ENCODE measurements at places on chromosomes 11 and 22.
A peak's percentile ranks its signal among the peaks of the same experiment; 100 is the strongest.

- DNase-seq: no peak
These were observed 3.8 kb downstream of the SRSF8 start for GRCh38 chr11:95070471-95070870.

DNA sequence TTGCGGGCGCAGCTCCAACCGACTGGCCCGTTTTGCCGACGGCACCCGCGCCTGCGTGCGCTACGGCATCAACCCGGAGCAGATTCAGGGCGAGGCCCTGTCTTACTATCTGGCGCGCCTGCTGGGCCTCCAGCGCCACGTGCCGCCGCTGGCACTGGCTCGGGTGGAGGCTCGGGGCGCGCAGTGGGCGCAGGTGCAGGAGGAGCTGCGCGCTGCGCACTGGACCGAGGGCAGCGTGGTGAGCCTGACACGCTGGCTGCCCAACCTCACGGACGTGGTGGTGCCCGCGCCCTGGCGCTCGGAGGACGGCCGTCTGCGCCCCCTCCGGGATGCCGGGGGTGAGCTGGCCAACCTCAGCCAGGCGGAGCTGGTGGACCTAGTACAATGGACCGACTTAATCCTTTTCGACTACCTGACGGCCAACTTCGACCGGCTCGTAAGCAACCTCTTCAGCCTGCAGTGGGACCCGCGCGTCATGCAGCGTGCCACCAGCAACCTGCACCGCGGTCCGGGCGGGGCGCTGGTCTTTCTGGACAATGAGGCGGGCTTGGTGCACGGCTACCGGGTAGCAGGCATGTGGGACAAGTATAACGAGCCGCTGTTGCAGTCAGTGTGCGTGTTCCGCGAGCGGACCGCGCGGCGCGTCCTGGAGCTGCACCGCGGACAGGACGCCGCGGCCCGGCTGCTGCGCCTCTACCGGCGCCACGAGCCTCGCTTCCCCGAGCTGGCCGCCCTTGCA, 1.0 kb downstream of the FJX1 start:
- DNase-seq: peak; percentile 27

DNA sequence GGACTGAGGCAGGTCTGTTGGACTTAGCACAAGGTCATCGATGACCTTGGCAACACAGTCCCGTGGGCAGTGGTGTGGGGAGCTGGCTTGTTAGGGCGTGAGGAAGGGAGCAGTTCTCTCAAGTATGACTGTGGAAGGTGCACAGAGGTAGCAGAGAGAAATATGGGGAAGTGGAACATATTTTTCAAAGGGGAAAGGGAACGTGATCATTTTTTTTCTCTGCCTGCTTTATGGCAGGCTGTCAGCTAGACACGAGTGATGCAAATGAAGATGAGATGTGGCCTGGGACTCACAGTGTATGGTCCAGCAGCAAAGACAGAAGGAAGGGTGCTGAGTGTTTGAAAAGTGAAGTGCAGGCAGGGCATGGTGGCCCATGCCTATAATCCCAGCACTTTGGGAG, 30.6 kb downstream of the ADAMTS8 start:
- no peak for DNase-seq

GRCh38 chr11:114262681-114263512, 33.3 kb upstream of the NNMT start:
- peak; percentile 73 for DNase-seq

GRCh38 chr11:86473991-86474833, 99.5 kb downstream of the CCDC81 start:
- DNase-seq: no peak

DNA sequence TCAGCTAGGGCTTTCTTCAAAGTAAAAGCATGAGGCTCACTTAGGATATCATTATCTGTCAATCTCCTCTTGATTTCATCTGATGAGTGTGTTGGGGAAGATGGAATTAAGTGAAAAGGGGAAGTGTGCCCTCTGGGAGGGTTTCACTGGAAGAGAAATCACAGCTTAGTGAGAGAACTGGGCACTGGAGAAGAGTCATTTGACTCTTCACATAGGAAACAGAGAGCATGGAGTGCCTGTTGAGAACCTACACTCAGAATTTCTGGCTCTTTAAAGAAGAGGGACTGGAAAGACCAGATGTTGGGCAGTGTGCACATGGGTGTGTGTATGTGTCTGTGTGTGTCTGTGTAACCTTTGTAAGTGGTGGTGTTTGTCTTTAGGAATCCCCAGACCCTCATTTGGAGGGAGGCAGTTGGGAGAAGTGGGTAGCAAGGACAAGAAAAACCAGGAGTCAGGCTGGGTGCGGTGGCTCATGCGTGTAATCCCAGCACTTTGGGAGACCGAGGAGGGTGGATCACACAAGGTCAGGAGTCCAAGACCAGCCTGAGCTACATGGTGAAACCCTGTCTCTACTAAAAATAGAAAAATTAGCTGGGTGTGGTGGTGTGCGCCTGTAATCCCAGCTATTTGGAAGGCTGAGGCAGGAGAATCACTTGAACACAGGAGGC, 10.0 kb downstream of the STX3 start:
- DNase-seq: no peak

DNA sequence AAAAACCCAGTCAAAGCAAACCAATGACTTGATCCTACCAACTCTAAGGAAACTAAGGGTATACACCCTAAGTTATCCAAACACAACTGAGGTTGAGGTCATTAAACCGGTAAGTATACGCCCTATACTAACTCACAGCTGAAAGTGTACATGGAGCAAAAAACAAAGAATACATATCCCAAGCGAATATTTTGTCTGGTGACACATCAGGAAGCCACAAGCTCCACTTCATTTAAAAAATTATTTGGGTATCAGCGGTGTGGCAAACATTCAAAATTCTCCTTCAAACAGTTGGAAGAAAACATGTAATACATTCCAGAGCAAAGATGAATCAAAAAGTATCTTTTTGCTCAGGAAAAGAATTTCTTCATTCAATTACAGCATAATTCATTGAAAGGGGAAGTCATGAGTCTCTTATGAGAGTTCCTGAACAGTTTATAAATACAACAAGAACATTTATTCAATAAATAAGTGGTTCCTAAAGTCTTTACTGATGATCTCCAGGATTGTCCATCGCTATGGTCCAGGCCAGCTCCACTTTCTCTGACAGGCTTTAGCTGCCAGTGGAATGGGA, 4.5 kb upstream of the JAML start:
- DNase-seq: no peak

GRCh38 chr11:106086135-106086534, 8.7 kb downstream of the AASDHPPT start:
- no peak for DNase-seq

- no peak for DNase-seq
These were observed 38.2 kb downstream of the SYTL2 start for GRCh38 chr11:85772695-85773094.

GRCh38 chr11:47857485-47857884, 9.3 kb upstream of the NUP160 start:
- no peak for DNase-seq

DNA sequence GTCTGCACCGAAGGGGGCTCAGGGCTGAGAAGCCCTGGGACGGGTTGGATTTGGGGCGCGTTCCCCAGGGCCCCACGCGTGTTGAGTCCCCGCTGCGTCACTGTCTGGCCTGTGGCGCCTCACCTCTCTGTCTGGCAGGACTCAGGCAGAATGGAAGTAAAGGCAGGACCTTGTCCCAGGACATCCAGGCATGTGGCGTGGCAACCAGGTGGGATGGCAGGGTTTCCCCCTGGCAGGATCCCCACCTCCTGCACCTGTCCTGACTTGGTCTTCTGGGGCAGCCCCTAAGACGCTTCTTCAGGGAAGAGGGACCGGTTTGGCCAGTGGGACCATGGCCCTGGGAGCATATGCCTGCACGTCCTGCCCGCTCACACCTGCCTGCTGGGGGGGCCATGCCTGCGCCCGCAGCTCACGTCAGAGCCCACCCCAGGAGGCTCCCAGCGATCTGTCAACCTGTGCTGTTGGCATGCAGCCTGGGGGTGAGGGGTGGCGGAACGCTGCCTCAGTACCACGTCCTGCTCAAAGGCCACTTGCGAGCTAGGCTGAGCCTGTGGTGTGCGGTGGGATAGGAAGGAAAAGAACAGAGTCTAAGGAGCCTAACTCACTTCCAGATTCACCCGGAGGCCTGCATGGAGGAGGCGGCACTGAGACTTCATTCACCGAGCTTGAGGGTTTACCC, 72.7 kb downstream of the KCNQ1 start:
- DNase-seq: no peak

GRCh38 chr11:113673550-113674396, 32.3 kb downstream of the TMPRSS5 start:
- DNase-seq: no peak

- DNase-seq: no peak
These were observed 296.9 kb downstream of the MN1 start for GRCh38 chr22:27504360-27505253.

DNA sequence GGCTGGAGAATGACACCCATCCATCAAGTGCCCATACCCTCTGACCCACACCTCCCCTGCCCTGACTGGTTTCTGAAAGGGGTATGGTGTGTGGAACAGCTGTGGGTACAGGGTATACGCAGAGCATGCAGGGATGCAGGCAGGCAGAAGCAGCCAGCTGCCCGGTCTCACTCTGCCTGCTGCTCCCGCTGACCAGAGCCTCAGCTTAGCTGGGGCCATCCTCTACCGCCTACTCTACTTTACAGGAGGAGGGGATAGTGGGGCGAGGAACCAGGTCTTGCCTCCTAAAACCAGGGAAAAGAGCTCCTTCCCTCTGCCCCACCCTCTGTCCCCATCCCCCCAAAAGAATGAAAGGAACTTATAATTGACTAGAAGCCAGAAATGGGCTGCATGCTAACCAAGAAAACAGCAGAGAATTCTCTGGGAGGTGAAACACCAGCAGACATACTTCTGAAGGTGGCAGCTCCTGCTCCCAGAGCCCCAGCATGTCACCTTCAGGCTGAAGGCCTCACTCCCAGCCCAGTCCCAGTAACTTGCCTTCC, 13.0 kb upstream of the CHRM4 start:
- no peak for DNase-seq

DNA sequence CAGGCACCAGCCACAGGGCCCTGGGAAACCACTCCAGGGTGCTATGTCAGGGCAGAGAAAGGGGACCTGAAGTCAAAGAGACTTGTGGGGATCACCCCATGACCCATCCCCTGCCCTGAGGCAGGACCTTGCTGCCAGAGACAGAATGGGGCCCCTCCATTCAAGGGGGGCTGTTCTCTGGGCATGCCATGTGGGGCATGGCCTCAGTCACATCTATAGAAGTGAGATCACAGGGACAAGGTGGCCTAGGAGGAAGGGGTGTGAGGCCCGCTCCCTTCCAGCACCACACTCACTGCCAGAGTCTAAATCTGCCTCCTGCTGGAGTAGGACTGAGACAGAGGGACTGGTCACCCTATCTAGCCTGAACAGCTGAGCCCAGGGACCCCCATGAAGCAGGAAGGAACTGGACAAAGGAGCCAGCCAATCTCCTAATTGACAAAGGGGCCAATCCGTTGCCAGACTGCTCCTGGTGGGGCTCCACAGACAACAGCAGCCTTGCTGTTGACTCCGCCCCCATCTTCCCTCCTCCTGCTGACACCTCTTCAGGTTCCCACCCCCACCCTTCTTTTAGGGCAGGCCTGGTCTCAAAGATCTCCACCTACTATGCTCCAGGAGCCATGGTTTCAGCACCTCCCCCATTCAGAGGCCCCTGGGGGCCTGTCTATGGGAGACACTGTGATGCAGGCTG, 26.0 kb downstream of the NEAT1 start:
- DNase-seq: no peak

- no peak for DNase-seq
These were observed 1.2 kb downstream of the CXCR5 start for GRCh38 chr11:118884875-118885274.

GRCh38 chr22:44891293-44891747, 118.5 kb downstream of the PHF21B start:
- no peak for DNase-seq

DNA sequence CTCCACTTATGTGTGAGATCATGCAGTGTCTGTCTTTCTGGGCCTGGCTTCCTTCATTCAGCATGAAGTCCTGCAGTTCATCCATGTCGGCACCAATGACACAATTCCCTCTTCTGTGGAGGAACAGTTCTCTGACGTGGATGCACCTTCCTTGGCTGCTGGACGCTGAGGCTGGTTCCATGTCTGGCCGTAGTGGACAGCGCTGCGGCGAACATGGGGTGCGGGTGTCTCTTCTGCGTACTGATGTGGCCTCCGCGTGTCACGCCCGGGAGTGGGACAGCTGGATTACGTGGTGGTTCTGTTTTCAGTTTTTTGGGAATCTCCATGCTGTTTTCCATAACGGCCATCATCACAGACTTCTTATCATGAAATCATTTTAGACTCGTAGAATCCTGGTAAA, 16.9 kb upstream of the MUC2 start:
- DNase-seq: no peak

DNA sequence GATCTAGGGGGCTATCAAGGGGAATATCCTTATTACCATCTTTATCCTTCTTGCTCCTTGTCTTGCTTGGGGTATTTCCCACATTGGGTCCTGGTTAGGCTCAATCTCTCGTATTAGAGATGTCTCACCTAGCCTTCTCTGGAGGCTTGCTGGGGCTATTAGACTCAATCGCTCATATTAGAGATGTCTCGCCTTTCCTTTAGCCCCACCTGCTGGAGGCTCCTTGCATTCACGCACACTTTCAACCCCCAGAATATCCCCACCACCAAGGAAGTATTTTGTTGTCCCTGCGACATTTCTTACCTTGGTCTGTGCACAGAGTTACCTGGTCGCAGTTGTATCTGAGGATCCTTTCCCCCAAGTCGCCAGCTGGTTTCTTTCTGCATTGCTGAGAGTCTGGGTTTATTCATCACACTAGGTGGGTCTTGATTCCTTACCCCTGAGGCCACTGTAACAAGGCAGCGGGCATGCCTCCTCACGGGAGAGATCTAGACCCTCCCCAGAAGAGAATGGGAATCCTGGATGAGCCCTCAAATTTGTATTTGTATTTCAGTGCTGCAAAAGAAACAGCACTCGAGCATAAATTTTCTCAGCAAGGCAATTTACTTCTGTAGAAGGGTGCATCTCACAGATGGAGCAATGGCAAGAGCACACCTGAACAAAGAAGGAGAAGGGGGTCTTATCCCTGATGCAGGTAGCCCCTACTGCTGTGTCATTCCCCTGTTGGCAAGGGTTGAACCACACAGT, 15.9 kb upstream of the HYLS1 start:
- peak; percentile 65 for DNase-seq

- no peak for DNase-seq
These were observed 20.3 kb downstream of the FAM118B start for GRCh38 chr11:126231725-126232459.

DNA sequence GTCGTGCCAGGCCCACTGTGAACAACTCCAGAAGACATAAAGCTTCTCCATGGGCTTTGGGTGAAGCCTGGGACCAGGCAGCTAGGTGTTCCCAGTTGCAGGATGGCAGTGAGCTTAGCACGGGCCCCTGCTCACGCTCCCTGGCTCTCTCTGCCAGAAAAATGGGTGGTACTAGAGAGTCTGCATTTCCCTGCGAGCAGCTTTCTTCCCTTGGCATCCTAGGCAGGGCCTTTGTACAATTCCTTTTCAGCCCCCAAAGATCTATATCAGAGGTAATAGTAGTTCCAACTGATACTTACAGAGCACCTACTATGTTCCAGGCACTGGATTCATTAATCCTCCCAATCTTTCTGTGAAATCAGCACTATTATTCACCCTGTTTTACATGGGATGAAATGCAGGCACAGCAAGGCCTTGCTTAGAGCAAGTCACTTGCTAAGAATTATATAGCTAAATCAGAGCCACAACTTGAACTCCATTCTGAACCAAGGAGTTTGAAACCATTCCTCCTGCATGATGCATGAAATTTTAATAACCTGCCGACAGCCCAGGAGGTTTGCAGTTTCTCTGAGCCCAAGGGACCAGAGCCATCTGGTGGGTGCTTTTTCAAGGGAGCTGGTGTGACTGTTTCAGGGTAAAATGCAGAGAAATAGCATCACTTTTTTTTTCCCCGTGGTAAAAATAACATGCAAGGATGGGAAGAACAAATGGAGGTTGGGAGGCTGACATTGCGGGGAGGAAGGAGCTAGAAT, 22.7 kb downstream of the NAV2 start:
- DNase-seq: no peak

All from HEK293T (cell line).